ENCODE measurements at places on chromosomes 4 and X.

- DNase-seq: peak; percentile 50
Measured at GRCh38 chr4:128782076-128782715, 27.3 kb upstream of the JADE1 start.

GRCh38 chrX:120731386-120731785 lies 101.5 kb upstream of the C1GALT1C1 start:
- no peak for DNase-seq

- no peak for DNase-seq
Measured at GRCh38 chrX:149993989-149994388, 55.7 kb upstream of the EOLA2 start.

DNA sequence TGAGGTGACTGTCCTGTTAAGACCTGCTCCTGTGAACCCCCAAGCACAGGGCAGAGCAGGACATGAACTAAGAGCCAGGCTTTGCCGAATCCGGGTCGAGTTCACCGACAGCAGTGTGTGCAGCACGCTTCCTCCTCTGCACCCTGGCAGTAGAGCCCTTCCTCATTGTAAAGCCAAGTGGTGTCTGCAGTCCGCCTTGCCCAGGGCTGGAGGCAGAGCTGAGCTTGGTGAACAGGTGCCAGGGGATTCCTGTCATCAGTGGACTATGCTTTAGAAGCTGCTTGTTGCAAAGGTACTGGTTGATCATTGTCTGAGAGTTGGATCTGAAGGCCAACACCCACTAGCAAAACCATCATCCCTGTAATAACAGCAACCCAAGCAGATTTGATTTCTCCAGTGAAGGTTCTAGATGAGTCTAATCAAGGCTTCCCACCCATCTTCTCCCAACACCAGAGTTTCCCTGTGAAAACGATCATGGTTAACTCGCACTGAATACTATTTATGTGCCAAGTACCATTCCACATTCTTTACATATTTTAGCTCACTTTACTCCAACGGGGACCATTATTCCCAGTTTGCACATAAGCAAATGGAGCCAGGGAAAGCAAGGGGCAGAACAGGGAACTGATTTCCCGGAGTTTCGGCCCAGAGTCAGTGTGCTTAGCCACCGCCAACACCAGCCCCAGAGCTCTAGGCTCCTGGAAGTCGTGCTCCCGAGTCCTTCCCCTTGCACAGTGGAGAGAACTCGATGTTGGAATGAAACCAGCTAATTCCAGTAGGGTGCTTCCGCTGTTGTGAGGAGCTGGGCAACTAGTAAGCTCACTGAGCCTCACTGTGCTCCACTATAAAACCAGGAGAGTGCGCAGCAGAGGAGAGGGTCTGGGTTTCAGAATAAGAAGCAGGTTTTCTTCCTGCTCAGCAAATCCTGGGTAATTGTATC lies 1.4 kb upstream of the SLC34A2 start:
- DNase-seq: no peak

DNA sequence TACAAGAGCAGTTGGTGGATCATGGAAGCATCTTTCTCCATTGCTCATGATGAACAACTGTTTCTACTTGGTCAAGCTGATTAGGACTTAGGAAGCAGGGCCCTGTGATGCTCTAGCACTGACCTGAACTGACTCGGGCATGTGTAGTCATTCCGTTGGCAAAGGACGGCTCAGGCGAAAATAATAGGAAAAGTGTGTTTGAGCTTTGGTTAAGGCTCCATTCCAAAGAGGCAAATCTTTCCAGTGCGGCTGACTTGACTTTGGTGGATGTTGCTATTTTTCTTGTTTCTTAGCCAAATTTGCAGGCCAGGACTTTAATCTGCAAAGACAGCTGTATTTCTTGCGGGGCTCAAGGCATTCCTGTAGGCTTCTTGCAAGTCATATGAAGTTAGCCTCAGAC lies 39.5 kb downstream of the ZNF518B start:
- no peak for DNase-seq

DNA sequence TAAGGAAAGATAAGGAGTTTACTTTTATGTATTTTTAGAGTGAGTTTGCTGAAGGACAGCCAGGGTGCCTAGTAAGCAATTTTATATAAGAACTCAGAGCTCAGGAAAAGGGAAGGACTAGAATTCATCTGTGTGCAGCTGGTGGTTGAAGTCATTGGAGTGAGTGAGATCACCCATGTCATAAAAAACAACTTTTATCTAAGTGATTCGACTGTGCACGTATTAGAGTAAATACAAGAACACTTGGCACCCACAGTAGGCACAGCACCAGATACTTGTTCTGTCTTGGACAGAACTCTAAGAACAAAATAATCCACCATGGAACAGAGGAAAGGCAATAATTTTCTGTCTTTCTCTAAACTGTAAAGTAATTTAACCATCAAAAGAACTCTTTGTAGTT lies 31.6 kb downstream of the SYNPO2 start:
- no peak for DNase-seq

DNA sequence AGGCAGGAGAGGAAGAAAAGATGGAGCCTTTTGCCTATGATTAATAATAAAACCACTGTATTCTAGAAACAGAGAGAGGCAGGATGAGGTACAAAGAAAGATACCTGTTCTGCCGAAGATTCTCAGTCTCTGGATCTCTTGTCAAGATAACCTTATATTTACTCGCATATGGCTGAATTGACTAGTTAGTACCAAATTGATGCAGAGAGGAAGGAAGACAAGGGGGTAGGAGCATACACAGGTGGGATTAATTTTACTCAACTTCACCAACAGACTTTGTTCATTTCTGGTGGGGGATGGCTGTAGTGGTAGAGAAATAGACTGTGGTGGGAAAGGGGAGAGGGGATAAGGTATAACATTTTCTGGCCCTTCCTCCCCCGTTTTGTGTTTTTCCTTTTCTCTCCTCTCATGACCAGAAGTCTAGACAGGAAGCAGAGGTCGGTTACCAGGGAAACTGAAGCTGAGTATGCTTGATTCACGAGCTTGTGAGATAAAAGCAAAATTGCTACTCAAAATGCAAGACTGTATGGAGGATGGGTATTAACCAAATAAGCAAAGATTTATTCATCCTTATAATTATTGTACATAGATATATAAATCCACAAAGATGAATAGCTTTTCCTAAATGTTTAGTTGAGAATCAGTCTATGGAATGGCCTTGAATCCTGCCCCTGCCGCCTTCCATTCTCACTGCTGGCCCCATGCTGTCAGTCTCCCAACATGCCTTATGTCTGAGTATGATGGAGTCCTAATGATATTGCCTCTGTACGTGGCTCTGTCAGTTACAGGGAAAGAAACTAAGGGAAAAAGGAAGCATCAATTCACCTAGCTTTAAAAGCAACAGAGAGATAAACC lies 17.8 kb upstream of the PAGE2B start:
- peak; percentile 23 for DNase-seq

- DNase-seq: no peak
Measured at GRCh38 chr4:25813448-25814106, 49.2 kb downstream of the SEL1L3 start.

GRCh38 chr4:113614414-113614813 lies 147.1 kb downstream of the CAMK2D start:
- DNase-seq: no peak

DNA sequence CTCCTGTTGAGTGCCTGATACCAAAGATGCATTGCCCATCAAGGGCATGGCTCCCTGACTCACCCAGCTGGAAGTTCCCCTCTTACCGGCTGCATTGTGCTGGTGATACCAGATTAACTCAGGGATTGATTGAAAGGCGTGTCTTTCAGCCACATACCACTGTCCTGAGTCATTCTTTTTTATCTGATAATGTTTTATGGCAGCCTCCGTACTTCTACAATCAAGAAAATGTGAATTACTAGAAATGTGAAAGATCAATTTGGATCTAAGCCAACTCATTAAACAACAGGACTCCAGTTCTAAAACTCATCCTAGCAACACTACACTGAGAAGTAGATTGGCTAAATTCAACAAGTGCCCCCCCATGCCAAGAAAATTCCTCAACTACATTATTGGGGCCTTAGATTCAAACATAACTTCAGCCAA lies 40.0 kb downstream of the TXK start:
- no peak for DNase-seq

DNA sequence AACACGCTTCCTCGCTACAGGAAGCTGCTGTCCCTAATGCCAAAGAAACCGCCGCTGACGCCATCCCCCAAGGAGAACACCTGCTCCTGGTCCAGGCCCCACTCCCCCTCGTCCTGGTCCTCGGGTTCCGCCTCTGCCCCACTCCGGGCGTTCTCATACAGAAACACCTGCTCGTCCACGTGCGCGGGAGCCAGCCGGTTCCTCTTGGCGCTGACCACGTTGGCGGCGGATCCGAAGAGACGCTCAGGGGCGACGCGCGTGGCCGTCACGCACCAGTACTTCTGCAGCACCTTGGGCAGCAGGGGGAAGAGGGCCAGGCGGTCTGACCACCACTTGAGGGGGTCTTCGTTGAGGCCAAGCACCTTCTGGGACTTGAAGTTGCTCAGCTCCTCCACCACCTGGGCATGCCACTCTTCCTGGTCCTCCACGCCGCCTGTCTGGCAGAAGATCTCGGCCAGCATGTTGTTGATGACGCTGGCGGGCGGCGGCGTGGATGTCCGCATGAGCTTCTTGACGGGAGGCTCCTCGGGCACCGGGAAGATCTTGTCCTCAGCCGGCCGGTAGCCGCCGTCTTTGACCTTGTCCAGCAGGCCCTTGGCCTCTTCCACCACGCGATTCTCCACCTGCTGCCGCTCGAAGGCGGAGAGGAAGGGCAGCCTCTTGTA lies 12.0 kb downstream of the DHRSX start:
- no peak for DNase-seq

DNA sequence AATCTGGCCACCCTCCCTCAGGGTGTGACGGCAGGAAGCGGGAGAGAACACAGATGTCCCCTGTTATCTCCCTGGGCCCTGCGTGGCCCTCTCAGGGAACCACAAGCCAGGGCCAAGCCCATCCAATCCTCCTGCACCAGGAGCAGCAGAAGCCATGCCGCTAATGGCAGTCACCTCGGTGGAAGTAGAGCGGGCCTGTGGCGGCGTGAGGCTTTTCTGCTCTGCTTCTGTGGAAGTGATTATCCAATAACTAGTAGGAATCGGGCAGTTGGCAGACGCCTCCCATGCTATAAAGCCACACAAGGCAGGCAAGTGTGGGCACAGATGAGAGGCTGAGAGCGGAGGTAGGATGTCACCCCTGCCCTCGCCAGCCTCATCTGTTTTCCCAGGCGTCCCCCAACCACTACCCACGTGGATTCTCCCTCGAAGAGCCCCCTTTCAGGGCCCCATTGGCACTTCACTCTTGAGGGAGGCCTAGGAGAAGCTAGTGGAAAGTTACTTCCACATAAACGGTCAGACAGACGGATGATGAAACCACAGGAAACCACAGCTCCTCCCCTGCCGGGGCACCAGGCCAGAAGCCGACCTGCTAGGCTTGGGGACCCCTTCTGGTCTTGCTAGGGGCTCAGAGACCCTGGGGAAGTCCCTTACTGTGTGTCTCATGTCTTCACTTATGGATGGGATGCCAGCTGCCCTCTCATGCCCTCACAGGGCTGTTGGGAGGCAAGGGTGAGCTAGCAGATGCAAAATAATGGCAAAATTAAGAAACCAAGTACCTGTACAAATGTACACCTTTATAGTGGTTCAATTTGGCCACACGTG lies 18.8 kb upstream of the TMSB4X start:
- DNase-seq: peak; percentile 81

GRCh38 chr4:96145601-96146000 lies 305.7 kb downstream of the PDHA2 start:
- DNase-seq: no peak

DNA sequence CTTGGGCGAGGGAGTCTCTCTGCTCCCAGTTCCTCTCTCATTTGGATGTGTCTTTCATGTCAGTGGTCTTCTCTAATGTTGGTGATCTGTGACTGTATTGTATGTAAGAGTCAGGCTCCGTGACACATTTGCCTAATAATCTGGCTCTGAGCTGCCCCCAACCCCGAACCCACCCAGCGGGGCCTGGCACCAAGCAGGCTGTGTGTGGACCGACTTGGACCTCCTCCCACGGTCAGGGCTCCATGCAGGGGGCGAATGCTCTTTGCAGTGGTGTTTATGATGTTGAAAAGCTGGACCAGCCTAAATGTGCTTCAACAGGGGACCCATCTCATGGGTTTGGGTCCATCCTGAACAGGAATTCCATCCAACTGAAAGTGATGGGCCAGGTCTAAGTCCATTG lies 47.0 kb upstream of the ADRA2C start:
- no peak for DNase-seq

- no peak for DNase-seq
Measured at GRCh38 chrX:39779952-39780783, 317.6 kb downstream of the BCOR start.

DNA sequence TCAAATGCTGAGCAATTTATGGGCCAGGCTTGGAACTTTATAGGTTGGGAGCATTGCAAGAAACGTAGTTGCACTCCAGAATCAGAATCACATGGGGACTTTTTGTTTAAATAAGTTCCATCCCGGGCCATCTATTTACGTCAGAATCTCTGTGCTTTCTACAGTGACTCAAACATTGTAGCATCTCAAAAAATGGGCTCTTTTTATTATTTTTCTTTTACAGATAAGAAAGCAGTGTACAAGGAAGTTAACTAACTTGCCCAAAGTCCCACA lies 10.2 kb downstream of the CC2D2A start:
- DNase-seq: no peak

DNA sequence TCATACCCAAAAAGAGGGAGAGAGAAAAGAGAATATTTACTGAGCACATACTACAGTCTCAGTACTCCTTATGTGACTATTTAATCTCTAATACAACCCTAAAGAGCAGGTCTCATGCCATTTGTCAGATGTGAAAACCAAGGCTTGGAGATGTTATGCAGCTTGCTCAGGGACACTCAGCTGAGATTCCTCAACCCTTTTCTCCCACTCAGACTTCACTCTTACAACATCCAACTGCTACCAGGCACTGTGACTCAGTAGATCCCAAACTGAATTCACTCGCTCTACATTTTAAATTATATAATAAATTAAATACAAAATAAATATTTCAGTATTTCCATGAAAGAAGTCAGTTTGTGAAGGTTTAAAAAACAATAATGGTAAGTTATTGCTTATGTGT lies 53.7 kb downstream of the TSPAN5 start:
- no peak for DNase-seq

DNA sequence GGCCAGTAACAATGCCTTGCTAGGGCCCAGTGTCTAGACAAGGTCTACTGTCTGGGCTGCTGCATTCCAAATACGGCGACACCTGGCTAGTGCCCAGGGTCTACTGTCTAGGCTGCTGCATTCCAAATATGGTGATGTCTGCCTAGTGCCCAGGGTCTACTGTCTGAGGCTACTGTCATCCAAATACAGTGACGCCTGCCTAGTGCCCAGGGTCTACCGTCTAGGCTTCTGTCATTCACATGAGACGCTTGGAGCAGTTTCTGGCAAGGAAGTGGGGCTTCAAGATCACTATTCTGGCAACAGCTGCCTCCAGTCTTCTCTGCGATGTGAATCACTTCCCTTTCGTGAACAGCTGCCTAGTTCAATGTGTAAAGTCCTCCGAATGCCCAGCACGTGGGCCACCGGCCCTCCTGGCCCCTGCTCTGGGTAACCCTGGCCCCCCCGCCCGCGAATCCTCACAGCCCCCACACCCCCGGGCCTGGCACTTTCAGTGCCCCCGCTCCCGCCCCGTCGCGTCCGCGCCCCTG lies 12.7 kb downstream of the ACOX3 start:
- DNase-seq: no peak

- no peak for DNase-seq
Measured at GRCh38 chrX:135432881-135433521, 11.3 kb downstream of the SMIM10L2A start.

GRCh38 chr4:17138847-17139246 lies 240.4 kb upstream of the LDB2 start:
- no peak for DNase-seq

Measured in CD4-positive, alpha-beta T cell treated with Interferon gamma for 1 hour (primary cell).